ENCODE measurements at places on chromosomes 5 and 9.
A peak's percentile ranks its signal among the peaks of the same experiment; 100 is the strongest.

DNA sequence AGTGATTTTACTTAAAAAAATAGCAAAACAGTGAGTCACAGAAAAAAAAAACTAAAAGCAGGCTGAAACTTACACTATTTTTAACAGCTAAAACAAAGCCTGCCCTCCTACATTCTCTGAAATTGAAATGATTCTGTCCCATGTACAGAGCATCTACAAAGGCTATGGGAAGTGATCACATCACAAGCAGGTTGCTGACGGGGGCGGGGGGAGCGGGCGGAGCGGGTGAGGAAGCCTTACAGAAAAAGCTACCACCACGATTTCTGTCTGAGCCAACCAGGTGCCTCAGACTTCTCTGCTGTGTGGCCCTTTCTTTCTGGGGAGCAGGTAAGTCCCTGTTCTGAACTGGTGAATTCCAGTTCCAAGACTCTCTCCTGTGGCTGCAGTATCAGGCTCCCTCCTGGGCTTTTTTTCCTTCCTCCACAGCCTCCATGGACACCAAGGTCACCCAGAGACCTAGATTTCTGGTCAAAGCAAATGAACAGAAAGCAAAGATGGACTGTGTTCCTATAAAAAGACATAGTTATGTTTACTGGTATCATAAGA lies 104.9 kb downstream of the ANKRD18B start:
- DNase-seq, result no peak

GRCh38 chr5:66694036-66694435 lies 97.8 kb downstream of the MAST4 start:
- no peak for DNase-seq

GRCh38 chr9:85940275-85940831 lies 593 bp upstream of the NAA35 start:
- DNase-seq, result no peak

DNA sequence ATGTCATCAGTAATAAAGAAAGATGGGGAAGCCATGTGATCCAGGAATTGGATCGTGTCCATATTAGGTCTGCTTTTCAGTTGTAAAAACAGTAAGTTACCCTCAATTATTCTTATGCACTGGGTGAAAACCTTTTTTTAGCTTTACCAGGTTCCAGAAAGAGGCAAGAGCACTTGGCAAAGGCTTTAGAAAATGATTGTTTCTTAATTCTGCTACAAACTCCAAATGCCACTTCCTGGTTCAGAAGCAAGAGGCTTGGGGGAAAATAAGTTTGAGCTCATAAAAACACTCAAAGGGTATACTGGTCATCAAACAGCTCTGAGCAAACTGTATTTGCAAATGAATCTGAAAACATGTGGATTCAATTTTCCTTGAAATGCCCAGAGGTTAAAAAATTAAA lies 615.6 kb downstream of the EBF1 start:
- DNase-seq, result no peak

GRCh38 chr5:158289967-158290366 lies 431.0 kb upstream of the CLINT1 start:
- no peak for DNase-seq

DNA sequence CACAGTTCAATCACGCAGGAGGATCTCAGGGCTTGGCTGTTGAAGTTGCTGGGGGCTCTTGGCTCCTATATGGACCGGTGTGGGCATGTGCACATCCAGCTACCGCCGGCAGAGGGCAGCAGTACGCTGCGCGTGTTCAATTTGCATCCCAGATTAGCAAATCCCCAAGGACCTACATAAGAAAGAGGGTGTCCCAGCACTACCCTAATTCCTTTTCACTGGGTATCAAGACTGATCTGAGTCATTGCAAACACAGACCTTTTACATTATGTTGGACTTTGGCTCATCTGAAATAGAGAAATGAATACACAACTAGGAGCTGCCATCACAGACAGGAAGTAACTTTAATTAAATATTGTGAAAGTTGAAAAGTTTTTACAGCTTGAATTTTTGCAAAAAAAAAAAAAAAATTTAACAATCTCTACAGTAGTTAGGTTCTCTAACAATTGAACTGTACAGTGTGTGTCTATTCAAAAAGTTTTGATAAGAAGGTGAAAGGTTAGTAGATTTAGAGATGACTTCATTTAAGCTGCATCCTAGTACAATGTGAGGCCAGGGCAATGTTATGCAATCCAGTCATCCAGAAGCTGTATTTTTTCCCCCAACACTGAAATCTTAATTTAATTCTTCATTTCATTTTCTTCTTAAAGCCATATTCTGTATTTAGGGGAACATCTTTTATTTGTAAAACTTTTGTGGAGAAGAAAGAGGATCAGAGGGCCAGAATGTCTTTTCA lies 404.0 kb downstream of the EBF1 start:
- peak; percentile 77 for DNase-seq

DNA sequence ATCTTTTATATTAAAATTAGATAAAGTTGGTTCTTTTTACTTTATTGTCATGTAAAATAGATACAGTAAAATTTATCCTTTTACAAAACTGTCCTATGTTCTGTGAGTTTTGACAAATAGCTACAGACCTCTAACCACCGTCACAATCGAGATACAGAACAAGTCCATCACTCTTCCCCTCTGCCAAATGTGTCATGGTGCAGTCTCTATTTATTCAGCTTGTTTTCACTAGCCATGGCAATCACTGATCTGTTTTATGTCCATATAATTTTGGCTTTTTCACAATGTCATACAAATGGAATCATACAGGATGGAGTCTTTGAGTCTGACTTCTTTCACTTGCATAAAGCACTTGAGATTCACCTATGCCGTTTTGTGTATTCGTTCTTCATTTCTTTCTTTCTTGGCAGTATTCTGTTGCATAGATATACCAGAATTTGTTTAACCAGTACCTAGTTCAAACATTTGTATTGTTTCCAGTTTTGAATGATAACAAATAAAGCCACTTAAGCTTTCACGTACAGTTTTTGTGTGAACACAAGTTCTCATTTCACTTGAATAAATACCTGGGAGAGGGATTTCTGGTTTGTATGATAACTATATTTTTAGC lies 273.2 kb upstream of the MPDZ start:
- DNase-seq, result no peak

GRCh38 chr5:123455640-123456039 lies 32.4 kb upstream of the CEP120 start:
- no peak for DNase-seq

- no peak for DNase-seq
Measured at GRCh38 chr5:39452846-39453245, 28.1 kb upstream of the DAB2 start.

DNA sequence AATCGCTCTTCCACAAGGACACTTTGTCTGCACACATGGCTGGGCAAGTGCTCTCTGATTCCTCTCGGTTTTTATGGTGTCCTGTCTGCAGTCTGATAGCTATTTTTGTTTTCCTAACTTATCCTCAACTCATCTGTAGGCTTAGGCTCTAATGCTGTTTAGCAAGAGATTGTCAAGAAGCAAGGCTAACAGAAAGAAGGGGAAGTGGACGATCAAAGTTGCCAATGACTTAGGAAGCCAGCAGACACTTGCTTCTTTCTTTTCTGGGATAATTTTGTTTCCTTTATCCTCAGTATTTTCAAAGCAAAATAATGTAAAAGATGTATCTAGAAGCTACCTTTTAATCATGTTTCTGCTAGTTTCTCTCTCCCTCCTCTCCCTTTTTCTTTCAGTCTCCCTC lies 130.7 kb downstream of the PRKACG start:
- DNase-seq, result no peak

DNA sequence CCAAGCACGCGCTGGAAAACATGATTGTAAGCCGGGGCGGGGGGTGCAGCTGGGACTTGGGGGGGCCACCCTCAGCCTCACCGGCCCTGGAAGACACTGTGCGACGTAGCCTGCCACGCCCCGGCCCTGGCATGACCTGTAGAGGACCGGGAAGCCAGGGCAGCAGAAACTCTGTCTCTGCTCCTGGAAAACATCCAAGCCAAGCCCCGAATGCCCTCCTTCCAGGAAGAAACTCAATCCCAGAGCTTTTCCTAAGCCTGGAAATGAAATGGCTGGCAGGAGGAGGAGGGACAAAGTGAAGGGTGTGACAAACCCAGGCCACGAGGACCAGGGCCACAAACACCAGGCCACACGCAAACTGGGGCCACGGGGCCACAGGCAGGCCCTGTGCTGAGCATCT lies 55.4 kb downstream of the KCNT1 start:
- DNase-seq, result no peak

DNA sequence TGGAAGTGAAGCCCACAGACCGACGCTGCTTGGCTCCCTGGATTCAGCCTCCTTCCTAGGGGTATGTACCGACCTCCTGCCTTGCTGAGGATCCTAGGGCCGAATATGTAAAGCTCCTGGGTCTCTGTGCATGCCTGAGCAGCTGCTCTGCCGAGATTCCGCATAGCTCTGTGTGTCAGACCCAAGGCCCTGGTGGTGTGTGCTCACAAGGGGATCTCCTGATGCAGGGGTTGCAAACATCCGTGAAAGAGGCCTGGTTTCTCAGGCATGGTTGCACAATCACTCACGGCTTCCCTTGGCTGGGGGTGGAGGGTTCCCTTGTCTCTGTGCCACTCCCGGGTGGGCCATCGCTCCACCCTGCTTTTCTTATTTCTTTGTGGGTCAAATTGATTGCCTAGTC lies 19.9 kb upstream of the SVEP1 start:
- DNase-seq, result no peak

DNA sequence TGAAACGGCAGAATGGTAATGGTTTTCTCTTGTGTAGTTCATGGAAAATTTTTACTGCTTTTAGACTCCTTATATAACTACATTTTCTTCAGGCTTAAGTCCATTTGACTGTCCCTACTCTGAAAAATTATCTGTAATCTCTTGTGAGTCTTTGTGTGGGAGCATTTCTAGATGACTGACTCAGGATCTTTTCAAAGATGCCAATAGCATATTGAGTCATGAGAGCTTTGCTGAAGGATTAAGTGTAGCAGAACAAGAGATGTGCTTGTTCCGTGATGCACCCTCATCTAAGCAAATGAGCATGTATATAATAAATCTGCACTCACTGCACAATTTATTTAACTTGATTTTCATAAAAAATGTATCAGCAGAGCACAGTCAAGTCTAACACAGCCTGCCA lies 298.7 kb upstream of the CDH6 start:
- DNase-seq, result no peak

DNA sequence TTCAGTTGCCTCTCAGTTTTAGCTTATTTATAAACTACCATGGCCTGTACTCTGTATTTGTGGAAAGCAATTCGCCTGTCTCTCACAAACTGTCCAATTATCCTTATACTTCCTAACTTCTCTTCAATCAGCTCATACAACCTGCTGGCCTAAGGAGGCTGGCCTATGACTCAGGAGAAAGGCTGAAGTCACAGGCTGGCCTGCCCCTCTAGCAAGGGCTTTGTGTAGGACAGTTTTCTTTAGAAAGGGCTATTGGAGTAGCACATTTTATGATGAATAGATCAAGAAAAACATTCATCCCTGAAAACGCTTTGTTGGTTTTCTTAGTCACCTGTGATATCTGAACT lies 988.7 kb upstream of the ARRDC3 start:
- no peak for DNase-seq

GRCh38 chr5:135821802-135822201 lies 12.7 kb upstream of the SLC25A48 start:
- DNase-seq, result no peak

DNA sequence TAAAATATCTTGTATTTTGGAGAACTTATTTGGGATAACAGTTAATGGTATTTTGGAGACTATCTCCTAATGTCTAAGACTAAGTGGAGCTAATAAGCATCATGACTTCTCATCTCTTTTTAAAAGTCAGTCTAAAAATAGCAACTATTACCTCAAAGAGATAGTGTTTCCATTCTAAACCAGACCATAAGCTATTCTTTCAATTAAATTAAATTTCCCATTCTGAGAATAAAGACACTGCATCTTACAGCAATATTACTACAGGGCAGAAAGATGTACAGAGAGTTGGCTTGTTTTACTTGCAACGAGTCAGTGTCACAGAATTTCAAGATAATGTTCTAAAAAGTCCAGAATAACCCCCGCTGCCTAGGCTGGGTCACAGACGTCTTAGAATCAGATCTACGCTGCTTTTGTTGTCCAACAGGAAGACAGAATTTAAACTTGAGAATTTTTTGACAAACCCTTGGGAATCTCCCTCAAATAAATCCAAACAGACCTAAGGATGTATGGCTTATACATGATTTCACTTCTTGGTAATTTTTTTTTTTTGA lies 98.9 kb downstream of the USP20 start:
- no peak for DNase-seq

GRCh38 chr5:42284584-42284983 lies 138.7 kb upstream of the GHR start:
- no peak for DNase-seq

DNA sequence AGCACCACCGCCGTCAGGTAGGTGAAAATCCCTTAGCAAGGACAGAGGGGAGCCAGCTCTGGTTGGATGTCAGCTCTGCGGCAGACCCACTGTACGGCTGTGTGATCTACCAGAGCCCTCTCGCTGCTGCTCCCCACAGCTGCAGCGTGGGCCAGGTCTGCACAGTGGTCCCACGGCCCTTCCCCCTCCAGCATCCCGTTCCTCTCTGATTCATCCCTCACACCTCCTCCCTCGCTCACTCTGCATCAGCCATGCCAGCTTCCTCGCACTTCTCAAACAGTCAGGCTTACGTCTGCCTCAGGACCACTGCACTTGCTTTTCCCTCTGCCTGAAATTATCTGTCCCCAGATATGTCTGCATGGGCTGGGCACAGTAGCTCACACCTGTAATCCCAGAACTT lies 26.6 kb upstream of the CFAP157 start:
- DNase-seq, result no peak

- no peak for DNase-seq
Measured at GRCh38 chr5:101838435-101838834, 457.6 kb downstream of the SLCO4C1 start.

- no peak for DNase-seq
Measured at GRCh38 chr9:15369238-15369637, 53.4 kb upstream of the SNAPC3 start.

GRCh38 chr9:78118742-78119473 lies 87.3 kb upstream of the GNAQ start:
- DNase-seq, result no peak

- peak; percentile 52 for DNase-seq
Measured at GRCh38 chr9:93093877-93094657, 1.9 kb upstream of the CARD19 start.

- no peak for DNase-seq
Measured at GRCh38 chr5:181194489-181195248, 10.3 kb downstream of the TRIM7 start.

DNA sequence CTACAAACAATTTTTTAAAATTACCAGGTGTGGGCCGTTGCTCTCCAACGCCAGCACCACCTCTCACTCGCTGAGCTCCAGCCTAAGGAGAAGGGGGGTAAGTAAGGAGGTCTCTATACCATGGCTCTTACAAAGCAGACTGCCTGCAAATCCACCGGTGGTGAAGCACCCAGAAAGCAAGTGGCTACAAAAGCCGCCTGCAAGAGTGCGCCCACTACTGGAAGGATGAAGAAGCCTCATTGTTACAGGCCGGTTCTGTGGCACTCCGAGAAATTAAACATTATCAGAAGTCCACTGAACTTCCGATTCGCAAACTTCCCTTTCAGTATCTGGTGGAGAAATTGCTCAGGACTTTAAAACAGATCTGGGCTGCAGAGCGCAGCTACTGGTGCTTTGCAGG lies 46.0 kb downstream of the CDO1 start:
- DNase-seq, result no peak

All from lower lobe of right lung (tissue), 2 donors.